ENCODE measurements at places on chromosomes 1 and 21.

DNA sequence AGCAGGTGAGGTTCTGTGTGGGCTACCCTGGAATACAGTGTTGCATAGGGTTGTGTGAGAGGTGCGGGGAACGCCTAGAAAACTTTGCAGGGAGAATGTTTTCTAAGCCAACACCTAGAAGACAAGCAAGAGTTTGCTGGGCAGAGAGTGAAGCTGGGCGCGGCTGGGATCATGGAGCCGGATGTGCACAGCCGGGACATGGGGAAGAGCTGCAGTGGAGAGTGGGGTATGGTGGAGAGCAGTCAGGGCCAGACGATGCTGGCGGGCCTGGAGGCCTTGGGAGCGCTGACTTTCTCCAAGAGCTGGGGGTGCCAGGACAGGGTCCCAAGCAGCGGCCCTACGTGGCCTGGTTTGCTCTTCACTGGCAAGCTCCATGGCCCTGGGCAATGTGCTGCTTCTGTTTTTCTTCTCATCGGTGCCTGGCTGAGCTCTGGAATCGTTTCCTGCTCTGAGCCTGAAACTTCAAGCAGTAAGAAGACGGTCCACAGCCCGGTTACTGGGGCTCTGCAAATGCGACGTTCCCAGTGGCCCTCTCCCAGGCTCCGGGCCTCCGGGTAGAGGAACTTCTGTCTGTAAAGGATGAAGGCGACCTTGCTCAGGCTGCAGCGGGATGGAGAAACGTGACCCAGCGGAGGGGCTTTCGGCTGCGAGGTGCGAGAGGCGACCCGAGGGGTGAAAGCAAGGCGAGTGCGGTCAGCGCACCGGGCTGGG, 51.9 kb upstream of the CD34 start:
- DNase-seq, result no peak

- DNase-seq, result no peak
Observed at GRCh38 chr1:115246526-115246925, 91.5 kb downstream of the NGF start.

DNA sequence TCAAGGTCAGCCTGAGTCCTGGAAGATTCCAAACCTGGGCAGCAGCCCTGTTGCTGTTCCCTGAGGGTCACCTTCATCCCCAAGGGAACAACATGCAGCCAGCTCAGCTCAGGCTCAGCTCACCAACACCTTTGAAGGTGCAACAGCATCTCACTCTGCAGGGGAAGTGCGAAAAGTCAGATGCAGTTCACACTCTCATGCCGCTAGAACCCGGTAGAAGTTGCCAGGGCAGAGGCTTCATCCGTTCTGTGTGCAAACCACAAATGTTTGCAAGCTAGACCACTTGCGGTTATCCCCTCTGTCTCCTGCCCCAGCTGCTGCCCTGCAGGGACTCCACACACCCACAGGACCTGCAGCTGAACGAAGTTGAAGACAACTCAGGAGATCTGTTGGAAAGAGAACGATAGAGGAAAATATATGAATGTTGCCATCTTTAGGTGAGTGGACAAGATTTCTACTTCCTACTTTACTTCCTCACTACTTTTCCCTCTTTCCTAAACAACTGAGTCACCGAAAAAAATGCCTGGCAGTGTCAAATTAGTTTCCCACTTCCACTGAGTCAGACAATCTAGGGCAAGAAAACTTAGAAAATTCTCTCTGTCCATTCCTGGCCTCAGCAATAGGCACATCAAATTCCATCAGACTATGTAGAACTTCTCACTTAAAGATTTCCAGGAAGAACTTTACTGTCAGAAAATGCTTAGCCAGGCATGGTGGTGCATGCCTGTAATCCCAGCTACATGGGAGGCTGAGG, 1.8 kb upstream of the FCRL6 start:
- DNase-seq, result peak; percentile 58

DNA sequence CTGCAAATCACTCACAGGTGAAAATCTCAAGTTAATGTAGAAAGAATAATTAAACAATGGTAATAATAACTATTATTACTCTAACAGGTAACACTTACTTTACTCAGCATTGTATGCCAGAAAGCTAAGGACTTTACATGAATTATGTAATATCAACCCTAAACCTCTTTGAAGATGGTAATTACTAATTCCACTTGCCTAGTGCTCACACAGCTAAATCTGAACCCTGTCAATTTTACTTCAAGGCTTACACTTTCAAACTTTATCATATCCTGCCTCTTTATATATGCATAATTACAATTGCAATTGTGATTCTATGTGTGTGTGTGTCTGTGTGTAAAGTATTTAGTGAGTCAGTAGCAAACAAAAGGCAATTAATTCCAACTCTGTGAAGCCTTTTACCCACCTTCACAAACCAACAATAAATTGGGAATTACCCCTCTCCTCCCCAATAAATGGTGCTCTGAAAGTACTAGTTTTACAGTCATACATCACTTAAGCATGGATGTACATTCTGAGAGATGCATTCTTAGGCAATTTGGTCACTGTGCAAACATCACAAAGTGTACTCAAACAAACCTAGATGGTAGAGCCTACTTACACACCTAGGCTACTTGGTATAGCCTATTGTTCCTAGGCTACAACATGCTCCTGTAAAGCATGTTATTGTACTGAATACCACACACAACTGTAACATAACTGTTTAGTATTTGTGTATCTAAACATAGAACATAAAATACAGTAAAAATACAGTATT, 5.9 kb downstream of the ZNF644 start:
- no peak for DNase-seq

- no peak for DNase-seq
Observed at GRCh38 chr1:149915429-149916192, 2.0 kb downstream of the SV2A start.

DNA sequence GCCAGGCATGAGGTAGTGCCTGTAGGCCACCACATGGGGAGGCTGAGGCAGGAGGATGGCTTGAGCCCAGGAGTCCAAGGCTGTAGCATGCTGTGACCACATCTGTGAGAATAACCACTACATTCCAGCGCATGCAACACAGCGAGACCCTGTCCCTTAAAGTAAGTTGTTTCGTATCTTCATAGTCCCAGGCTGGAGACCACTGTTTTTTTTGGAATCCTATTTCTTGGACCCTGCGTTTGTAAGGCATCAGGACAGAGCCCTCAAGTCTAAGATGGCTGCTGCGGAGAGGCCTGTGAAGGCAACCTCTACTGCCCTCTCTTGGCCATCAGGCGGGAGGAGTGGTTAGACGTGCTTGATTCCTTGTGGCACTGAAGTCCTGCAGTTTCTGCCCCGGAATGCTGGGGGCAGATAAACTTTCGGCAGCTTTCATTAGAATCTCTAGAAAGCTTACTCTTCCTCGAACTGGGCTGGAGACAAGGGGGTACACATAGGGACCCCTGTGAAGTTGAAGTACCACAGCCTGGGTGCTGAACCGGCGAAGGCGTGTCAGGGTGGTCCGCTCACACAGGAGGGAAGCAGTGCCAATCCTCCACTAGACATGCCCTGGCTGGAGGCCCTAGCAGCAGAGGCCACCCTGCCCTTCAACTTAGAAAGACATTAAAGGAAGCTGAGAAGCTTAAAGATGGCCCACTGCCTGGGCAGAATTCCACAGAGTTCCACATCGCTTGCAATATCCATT, 36.6 kb downstream of the RABIF start:
- DNase-seq, result no peak

GRCh38 chr1:158932171-158932570, 819 bp downstream of the PYHIN1 start:
- DNase-seq, result no peak

DNA sequence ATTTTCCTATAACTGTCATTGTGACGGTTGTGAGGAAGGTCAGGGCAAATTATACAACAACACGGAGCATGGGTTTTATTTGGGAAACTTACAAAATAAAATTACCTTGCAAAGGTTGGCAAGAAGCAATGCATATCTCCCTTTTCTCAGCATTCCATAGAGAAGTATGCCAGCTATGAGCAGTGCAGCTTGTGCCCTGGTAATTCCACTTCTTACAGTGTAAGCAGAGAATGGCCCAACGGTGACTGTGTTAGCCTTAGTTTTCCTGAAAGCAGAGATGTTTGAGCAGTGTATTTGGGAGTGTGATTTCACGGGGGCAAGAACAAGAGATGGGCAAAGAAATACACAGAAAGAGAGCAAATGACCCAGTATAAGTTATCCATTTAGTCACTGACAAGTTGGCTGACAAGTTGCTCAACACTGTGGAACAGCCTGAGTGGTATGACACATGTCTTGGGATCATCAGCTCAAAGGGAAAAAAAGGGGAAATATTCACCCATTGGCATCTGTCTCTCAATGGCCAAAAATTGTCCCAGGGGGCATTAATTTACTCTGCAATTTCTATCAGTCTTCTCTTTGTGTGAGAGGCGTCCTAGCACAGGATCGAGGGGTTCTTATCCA, 210.9 kb upstream of the NRIP1 start:
- DNase-seq, result no peak

GRCh38 chr1:29650041-29650400, 413.7 kb downstream of the PTPRU start:
- no peak for DNase-seq

- no peak for DNase-seq
Observed at GRCh38 chr1:33986390-33987095, 122.7 kb downstream of the HMGB4 start.

DNA sequence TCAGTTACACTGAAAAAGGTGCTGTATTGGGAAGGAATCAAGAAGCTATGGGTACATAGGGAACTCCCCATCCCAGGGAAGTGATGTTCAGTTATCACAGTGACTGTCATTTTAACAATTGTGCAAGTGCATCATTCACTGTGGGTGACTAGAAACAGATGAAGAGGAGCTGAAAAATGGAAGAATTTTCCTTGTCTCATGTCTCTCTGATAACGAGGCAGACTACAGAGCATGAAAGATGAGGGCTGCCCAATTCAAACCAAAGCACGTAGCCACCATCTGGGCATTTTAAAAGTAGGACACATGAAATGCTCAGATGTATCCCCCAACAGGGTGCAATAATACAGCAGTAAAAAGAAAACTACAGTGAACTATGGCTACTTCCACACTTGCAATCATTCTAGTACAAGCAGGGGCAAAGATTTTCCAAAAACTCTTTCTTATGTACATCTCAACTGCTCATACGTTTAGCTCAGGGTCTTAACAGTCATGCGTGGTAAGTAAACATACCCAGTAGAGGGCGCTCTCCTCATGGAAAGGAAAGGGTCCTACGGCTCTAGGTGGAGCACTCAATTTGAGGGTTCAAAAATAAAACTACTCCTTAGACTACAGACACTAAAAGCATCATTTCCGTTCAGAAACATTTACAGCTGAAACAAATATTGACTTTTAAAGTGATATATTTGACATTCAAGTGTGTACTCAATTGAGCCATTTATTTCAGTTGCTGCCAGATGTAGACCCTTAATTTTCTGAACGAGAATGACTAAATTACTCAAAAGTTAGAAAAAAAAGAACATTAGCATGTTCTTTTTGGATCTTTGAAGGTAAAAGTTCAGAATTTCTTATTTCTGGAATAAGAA, 143.2 kb downstream of the KCTD3 start:
- no peak for DNase-seq

DNA sequence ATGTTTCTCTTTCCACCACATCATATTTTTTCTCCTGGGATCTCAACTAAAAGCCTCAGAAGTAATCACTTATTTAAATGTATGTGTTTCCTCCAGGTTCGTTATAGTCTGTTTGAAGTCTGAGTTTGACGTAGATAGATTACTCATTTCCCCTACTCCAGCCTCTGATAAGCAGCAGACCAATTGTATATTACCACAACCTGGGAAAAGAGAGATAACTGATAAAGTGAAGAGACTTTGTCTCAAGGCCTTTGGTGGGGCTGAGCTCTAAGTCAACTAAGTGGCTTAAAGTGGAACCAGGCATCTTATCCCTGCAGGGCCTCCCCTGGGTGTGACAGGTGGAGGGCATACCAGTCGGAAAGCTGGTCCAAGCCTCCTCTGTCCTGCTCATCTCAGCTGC, 34.9 kb upstream of the CACNA1E start:
- no peak for DNase-seq

GRCh38 chr1:203526572-203526971, 32.6 kb downstream of the OPTC start:
- no peak for DNase-seq

DNA sequence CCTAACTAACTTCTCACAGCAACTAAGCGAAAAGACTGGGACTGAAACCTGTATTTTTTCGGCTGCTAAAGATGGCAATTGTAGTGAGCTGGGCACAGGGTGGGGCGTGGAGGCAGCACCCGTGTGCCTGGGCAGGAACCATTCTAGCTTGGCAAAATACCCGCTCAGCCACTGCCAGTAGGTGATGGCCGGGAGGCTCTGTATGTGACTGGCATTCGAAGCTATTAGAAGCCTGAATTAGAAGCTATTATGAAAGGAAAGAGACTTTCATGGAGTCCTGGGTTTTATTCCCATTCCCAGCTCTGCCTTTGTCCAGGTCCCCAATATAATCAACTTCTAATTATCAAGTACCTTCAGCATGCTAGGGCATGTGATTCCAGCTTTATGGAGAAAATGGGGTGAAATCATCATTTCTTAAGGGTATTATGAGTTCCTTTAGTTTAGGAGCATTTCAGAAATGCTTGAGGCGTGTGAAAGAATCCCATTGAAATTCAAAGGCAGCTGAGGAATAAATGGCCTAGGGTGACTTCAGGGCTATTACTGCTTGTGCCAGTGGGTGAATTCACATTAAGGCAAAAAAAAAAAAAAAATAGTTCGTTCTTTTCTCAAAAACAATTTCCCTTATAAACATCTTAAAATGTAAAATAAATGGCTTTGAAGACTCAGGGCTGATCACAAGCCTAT, 125.6 kb downstream of the KCNN3 start:
- no peak for DNase-seq

DNA sequence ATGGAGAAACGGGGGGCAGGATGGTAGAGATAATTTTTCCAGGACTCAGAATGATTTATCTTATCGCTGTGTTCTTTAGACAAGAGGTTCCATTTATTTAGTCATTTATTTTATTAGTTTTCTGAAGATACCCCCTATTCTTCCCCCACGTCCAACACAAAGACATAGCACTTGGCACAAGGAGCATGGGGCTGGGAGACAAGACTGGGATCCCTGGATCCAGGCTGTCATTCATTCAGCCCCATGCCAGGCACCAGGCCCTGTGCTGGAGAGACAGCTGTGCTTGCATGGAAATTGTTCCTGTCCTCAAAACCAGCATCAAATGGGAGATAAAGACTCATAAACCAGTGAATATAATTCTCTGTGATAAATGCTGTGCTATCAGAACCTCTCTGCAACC, 27.1 kb upstream of the PLXNA2 start:
- DNase-seq, result no peak

GRCh38 chr1:102580806-102581205, 527.5 kb downstream of the COL11A1 start:
- no peak for DNase-seq

DNA sequence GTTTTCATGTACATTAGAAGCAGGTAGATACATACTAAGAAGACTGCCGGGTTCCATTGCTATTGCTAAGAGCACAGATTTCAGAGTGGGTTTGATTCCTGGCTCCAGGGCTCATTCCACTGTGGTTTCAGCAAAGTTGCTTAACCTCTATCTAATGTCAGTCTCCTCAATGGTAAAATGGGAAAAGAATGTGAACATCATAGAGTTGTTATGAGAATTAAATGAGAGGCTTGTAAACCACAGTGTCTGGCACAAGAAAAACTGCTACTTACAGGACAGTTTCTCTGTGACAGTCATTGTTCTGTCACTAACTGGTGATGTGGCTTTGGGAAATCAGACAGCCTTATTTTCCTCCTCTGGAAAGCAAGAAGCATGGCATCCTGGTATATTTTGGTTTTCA, 10.7 kb upstream of the PLXNA2 start:
- DNase-seq, result no peak
